ENCODE measurements at places on chromosomes 6 and 20.

DNA sequence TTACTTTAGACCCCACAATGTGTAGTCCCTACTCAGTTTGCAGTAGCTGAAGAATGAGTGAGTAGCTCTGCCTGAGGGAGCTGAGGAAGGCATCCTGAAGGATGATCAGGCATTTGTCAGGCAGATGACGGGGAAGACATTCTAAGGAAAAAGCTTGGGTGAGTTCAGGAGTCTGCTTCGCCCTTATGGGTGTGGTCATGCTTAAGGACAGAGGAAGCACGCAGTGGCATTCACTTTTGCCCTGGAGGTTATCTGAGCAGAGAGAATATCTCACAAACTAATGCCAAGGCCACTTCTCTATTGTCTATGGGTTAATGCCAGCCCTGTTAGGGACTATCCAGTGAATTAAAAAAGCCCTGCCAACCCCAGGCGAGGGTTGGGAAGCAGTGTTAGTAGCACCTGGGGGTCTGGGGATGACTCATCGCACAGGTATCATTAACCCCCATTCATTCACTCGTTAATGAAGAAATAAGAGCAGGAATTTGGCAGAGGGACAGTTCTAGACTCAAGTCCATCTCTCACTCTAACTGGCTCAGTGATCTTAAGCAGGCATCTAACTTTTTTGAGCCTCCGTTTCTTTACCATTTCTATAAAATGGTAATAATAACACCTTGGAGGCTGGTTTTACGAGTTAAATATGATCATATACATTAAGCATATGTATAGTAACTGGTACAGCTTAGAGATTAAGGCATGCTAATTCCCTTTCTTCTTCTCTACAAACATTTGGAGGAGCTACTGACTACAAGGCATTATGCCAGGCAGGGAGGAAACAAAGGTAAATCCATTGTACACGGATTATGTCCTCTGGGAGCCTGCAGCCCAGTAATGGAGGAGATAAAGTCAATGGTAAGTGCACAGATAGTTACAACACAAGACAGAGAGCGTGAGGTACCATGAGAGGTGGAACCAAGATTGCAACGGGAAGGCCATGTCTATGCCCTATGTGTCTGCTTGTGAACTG lies 93.2 kb upstream of the AKIRIN2 start:
- no peak for DNase-seq

DNA sequence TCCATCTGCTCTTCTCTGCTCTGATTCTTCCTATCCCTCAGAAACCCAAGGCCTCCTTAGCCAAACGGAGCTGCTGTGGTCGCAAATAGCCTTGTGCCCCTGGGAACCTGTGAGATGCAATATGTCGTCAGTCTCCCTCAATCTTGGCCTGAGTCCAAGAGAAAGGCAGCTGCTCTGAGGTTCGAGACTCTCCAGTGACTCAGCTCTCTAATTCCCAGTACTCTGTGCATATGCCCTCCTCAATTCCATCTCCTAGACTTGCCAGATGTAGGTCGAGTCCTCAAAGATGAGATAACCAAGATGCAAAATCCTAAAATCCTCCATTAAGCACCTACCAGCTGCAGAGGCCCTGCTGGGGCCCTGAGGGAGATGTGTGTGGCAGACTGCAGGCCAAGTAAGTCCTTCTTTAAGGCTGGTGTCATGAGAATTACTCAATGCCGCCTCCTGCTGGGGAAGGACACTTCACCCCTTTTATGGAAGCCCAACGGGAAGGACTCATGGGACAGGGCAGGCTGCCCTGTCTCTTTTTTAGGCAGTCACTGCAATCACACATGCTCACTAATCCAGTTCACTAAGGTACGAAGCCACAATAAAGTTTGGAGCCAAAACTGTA lies 28.5 kb downstream of the C6orf15 start:
- DNase-seq = peak; percentile 14

- DNase-seq = no peak
These were observed 429.9 kb upstream of the ARID1B start for GRCh38 chr6:156347246-156347645.

DNA sequence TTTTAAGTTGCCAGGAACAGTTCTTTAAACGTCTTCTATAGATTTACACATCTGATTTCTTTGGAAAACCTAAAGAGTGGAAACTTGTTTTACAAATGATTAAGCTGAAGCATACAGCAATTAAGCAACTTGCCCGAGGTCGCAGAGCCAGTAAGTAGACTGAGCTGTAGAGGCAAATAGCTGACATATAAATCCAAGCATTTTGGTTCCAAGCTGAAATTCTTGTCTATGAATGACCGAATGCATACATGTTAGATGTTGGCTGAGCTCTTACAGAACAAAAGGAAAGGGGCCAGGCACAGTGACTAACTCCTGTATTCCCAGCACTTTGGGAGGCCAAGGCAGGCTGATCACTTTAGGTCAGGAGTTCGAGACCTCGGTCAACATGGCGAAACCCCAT lies 101.8 kb upstream of the SGK1 start:
- no peak for DNase-seq

DNA sequence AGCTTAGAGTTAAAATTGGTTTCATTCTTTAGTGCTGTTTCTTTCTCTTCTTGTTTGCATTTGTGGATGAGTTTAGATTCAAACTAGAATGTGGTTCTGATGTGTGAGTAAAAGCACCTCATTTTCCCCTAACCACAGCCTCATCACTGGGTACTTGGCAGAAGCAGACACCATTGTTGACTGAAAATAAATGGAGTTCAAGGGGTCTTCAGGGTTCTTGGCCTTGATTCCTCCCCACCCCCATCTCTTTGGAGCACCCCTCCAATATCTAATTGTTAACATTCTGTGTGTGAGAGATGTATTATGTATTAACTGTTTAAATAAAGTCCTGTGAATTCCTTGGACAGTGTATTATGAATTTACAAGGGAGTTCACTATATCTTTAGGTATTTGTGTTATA lies 59.6 kb downstream of the JARID2 start:
- no peak for DNase-seq

DNA sequence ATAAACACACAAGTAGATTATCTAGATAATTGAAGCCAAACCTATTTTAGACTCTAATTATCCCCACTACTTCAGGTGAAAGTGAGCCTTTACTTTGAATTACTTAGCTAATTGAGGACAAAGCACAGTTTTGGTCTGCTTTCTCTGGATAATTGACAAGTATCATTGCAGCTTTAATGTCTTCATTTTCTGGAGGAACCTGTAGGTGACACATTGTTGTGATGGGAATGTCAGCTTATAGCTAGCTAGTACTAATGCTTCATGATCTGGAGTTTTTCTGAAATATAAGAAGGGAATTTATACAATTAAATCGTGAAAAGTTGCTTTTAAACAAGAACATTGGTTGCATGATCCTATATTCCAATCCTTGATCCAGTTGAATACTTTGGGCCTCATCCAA lies 319.3 kb upstream of the CITED2 start:
- DNase-seq = no peak

DNA sequence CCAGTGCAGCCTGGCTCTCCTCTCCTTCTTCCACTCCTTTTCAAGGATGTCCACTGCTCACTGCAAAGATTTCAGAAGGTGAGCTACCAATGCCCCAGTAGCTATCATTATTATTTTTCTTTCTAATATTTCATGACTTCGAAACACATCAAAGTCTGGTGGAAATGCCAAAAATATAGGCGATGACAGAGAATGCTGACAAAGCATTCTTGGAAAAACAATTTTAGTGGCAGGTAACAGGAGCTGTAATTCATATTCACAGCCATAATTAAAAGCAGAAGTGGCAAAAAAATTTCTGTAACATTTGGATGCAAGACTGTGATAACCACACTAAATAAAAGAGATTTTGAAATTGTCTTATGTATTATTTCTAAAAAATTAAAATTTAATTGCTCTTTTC lies 133.6 kb downstream of the RALGAPA2 start:
- DNase-seq = no peak

GRCh38 chr6:51571168-51571567 lies 516.2 kb downstream of the PKHD1 start:
- no peak for DNase-seq

GRCh38 chr20:62297449-62298227 lies 5.2 kb upstream of the ADRM1 start:
- DNase-seq = no peak

- no peak for DNase-seq
These were observed 606 bp upstream of the ULBP1 start for GRCh38 chr6:149963212-149963461.

GRCh38 chr20:46544576-46544975 lies 5.9 kb downstream of the OCSTAMP start:
- no peak for DNase-seq

DNA sequence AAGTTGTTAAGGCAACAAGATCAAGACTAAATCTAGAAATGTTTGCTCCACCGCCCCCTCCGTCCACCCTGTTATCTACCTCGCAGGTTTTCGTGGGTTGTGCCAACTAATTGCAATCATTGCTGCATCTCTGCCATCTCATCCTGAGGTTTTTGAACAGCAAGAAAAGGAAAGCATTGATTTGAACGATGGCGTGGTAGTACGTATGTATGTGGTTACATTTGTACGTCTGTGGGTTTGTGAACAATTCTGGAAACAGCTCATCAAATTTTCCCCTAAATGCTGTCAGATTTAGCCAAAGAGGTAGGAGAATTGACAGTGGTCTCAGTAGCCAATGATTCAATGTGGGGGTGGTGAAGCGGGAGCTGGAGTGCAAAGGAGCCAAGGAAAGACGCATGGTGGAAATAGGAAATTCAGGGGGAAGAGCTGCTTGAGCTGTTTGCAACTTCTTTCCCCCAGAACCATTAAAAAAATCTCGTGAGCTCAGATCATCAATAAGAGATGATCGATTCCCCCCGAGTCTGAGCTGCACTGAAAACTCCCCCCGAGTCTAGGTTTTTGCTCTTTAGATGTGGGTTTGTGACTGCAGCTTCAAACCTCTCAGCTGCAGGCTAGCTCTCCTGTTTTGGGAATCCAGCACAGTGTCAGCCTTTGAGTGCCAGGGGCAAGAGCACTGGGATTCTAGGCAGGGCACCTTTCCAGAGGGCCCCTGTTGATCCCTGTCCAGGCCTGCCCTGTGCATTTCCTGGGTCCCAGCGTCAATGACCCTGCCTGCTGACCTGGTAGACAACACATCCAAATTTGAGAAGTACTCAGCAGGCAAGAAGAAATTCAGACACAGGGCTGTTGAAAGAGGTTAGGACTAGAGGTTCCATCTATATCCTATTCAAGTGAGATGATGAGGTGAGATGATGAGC lies 72.6 kb upstream of the LY86 start:
- DNase-seq = peak; percentile 14

DNA sequence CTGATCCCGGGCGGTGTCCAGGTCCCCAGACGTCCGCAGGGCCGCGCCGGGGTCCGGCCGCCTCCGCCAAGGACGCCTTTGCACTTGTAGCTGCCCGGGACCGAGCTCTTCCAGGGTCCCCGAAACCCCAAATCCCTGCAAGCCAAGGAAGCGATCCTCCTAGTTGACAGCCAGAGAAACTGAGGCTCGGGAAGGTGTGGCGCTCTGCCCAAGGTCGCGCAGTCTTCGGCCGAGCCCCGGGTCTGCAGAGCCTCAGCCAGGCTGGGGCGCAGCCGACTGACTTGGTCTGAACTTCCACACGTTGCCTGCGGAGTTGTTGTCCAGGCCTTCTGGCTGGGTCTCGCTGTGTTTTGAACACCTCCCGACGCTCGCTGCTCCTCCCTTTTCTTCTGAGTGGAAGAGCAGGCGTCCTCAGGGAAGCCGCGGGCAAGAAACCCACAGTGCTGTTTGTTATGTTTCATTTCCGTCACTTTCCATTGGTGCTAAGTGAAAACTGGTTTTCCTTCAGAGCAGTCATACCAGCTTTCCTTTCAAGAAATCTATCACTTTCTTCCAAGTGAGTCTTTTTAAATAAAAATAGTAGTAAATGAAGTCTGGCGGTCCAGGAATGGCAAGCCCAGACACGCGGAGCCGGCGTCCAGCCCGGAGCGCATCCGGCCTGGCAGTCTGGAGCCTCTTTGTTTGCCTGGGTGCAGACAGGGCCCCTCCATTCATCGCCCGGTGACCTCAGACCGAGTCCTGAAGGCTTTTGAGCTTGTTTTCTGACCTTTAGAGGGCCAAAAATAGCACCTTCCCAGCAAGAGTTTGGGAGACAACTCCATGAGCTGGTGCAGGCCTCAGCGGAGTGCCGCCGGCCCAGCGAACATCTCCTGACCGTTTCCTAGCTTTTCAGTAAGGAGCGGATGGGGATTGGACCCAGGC lies 698 bp downstream of the FAM210B start:
- DNase-seq = peak; percentile 6

DNA sequence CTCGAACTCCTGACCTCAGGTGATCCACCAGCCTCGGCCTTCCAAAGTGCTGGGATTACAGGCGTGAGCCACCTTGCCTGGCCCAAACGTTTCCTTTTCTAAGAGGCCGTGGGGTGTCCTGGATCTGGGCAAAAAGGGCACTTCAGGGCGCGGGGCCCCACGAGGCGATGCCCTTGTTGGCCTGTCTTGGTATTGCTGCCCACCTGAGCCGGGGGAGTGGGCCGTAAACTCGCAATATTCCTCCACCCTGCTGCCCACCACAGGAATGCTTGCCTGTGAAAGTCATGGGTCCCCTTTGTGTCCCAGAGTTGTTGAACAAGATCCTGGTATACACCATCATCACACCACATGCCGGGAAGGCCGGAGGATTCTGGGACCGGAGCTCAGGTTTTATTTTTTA lies 49.0 kb downstream of the SSR1 start:
- no peak for DNase-seq

DNA sequence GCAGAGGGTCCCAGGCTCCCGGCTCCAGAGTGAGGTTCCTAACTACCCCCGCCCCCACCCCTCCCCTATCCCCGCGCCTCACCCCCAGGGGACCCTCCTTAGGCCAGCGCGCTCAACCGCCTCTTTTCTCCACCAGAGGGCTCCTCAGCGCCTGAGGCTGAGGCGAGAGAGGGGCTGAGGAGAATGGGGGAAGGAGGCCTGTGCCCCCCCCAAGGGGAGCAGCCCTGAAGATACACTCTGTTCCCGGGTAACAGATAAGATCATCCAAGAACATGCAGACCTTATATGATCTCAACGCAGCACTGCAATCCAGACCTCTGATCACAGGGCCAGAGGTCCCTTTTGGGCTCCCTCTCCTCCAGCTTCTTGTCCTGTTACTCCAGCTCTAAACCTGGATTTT lies 43.3 kb upstream of the MRPS10 start:
- DNase-seq = peak; percentile 23

DNA sequence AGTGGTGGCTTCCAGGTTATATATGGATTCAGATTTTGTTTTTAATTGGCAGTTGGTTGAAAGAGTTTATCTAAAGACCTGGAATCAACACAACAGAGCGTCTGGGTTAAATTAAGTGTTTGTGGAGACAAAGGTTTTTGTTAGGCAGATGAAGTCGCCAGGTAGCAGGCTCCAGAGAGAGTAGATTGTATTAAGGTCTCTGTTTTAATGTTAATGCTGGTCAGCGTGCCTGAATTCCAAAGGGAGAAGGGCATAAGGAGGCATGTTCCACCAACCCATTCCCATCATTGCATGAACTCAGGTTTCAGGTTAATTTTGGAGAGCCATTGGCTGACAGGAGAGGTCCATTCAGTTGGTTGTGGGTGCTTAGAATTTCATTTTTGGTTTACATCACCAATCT lies 744.1 kb upstream of the GJE1 start:
- no peak for DNase-seq
